ENCODE measurements at places on chromosomes 2 and 18.
A peak's percentile ranks its signal among the peaks of the same experiment; 100 is the strongest.

DNA sequence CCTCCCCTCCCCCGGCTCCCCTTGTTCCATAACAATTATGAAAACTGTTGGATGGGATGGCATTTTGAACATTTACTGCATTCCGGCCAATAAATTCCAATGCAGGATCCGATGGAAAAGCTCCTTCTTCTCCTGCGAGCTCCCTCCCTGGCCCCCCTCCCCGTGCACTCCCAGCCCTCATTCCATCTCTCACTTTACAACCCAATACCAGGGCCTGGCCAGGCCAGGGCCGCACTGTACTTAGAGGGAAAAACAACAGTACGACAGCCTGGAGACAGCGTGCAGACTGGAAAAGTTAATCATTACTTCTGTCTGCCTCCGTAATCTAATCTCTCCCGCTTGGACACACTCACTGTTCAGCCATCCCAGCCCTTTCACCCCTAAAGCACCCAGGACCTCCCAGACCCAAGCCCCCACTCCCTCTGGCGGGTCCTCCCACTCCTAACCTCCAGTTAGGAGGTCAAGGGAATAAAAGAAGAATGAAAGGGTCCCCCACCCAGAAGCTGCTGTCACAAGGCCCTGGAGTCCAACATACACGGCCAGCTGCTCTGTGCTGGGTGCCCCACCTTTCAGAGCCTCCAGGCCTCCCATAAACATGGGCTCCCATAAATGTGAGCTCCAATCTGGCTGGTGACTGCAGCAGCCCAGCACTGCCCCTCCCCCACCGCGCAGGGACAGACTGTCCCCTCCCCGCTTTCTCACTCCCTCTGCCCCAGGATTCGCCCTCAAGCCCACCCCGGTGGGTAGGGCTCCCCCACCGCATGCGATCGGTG, 20.6 kb downstream of the SMAD7 start:
- no peak for DNase-seq

GRCh38 chr2:227781841-227782240, 31.8 kb upstream of the CCL20 start:
- no peak for DNase-seq

- DNase-seq = no peak
Observed at GRCh38 chr18:62258093-62258492, 67.0 kb upstream of the TNFRSF11A start.

- DNase-seq = no peak
Observed at GRCh38 chr2:75133621-75134570, 65.4 kb downstream of the TACR1 start.

- DNase-seq = no peak
Observed at GRCh38 chr2:153487448-153487847, 8.9 kb upstream of the RPRM start.

- DNase-seq = no peak
Observed at GRCh38 chr2:71990826-71991225, 156.8 kb downstream of the CYP26B1 start.

DNA sequence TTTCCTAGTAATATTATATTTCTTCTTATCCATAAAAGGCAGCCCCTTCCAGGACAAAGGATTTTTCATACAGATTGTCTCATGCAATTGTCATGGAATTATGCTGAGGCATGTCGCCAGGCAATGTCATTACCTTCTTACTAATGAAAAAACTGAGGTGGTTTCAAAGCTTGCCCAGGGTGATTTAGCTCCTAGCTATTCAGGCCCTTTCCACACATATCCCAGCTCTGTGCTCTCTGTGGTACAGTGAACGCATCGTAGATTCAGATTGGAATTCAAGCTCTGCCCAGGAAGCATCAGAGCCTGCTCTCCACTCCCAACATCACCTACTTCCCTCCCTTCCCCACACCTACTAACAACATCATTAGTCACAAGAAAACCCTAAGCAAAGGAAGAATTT, 60.1 kb downstream of the ATP8B1 start:
- DNase-seq = no peak

GRCh38 chr2:23595601-23596251, 210.7 kb downstream of the KLHL29 start:
- no peak for DNase-seq

DNA sequence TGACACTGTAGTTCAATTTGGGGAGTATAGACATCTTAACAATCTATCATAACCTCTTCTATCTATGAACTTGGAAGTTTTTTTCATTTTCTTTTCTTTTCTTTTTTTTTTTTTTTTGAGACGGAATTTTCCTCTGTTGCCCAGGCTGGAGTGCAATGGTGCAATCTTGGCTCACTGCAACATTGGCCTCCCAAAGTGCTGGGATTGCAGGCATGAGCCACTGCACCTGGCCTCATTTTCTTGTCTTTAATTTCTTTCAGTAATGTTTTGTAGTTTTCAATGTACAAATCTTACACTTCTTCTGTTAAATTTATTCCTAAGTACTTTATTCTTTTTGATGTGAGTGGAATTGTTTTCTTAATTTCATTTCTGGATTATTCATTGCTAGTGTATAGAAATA, 14.6 kb downstream of the ASAP2 start:
- no peak for DNase-seq

GRCh38 chr2:30332791-30333453, 101.6 kb downstream of the LBH start:
- no peak for DNase-seq

GRCh38 chr2:221263573-221263972, 308.5 kb downstream of the EPHA4 start:
- no peak for DNase-seq

DNA sequence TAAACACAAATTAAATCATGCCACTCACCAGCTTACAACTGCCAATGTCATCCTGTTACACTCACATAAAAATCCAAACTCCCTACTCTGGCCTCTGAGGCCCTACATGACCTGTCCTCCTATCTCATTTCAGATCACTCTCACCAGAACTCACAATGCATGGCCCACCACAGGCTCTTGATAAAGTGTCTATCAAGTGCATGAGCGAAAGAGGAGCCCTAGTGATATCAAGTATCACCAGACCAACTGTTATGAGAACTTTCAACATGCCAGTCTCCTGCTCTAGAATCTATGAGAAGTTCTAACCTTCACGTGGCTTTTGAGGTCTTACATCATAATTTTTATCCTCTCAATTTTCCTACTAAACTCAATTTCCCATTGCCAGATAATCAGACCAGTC, 76.4 kb upstream of the CD226 start:
- DNase-seq = no peak

GRCh38 chr2:137964859-137965459, 686 bp downstream of the HNMT start:
- DNase-seq = no peak

GRCh38 chr18:36856815-36857214, 27.9 kb downstream of the KIAA1328 start:
- DNase-seq = no peak

DNA sequence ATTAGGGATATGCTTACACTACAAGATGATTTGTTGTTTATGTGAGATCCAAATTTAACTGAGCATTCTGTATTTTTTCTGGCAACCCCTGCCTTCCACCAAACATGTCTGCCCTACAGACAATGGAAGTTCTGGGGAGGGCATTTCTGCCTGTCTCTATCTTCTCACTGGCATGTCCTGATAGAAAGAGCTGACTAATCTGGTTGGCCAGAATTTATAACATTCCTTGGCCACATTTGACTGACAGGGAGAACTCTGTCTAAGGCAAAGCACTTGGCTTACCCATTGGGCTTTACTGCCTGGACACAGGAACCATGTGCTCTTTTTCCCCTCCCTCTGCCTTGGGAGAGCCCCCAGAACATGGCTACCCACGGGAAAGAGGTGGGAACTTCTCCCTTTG, 70.6 kb upstream of the TMEM178A start:
- DNase-seq = no peak

DNA sequence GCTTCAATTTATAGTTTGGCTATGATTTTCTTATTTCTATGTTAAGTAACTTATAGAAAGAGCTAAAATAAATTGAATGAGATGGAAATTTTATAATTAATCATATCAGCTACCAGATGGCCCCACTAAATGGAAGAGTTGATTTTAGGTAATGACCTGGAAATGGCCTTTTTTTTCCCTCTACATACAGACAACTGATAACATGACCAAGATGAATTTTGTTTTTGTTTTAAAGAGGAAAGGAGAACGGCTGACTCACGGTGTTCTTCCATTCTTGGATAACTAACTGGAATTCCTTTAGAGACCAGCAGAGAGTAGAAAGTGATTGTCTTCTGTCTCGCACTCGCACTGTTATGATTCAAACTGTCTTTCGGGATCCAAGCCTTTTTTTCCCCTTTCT, 91.0 kb downstream of the TMEM185B start:
- DNase-seq = no peak

DNA sequence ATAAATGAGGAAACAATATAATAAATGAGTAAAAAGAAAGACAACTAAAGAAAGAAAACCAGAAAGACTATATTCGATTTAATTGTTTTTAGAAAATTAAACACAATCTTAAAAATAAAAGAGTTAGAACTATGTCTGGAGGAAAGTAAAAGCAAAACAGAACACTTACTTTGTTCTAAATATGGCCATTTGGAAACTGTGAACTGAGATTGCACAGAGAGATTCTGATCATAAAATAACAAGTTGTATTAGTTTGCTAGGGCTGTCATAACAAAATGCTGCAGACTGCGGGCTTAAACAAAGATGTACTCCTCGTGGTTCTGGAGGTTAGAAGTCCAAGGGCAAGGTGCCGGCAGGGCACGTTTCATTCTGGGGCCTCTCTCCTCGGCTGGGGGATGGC, 128.1 kb upstream of the AQP4 start:
- no peak for DNase-seq

GRCh38 chr2:189580658-189581353, at the start of gene SLC40A1:
Gene SLC40A1, minus strand, starts transcription at chr2:189580786. Its CDS starts 326 bp downstream, at chr2:189580460.
- peak; percentile 82 for DNase-seq

- peak; percentile 38 for DNase-seq
Observed at GRCh38 chr2:63842149-63843061, 709 bp downstream of the UGP2 start.

DNA sequence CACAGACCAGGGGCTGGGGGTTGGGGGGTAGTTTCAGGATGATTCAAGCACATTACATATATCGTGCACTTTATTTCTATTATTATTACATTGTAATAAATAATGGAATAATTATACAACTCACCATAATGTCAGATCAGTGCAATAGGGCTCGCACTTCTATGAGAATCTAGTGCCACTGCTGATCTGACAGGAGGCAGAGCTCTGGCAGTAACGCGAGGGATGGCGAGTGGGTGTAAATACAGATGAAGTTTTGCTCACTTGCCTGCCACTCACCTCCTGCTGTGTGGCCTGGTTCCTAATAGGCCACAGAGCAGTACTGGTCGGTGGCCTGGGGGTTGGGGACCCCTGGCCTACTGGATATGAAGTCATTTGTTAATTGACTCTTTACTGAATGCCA, 190.5 kb downstream of the CLIP4 start:
- DNase-seq = no peak

DNA sequence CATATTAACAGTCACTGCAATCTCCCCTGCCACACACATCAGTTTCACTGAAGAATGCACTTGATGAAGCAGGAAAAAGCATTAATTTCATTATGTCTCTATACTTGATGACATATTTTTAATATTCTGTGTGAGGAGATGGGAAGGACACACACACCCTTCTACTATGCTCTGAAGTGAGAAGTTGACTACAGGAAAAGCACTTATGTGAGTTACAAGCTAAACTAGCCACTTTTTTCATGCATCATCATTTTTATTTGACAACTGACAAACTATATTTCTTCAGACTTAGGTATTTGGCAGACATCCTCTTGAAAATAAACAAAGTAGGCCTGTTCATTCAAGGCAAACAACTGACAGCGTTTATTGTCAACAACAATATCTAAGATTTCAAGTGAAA, 150.4 kb upstream of the ID2 start:
- DNase-seq = no peak

GRCh38 chr2:104109356-104109755, 744.6 kb upstream of the POU3F3 start:
- DNase-seq = no peak

GRCh38 chr2:112175333-112175732, 37.1 kb downstream of the FBLN7 start:
- no peak for DNase-seq

- DNase-seq = no peak
Observed at GRCh38 chr2:71702971-71703898, 249.9 kb downstream of the DYSF start.

GRCh38 chr2:237223201-237223861, 137.6 kb downstream of the COPS8 start:
- no peak for DNase-seq

- DNase-seq = no peak
Observed at GRCh38 chr18:61754039-61754583, 138.7 kb downstream of the RNF152 start.

DNA sequence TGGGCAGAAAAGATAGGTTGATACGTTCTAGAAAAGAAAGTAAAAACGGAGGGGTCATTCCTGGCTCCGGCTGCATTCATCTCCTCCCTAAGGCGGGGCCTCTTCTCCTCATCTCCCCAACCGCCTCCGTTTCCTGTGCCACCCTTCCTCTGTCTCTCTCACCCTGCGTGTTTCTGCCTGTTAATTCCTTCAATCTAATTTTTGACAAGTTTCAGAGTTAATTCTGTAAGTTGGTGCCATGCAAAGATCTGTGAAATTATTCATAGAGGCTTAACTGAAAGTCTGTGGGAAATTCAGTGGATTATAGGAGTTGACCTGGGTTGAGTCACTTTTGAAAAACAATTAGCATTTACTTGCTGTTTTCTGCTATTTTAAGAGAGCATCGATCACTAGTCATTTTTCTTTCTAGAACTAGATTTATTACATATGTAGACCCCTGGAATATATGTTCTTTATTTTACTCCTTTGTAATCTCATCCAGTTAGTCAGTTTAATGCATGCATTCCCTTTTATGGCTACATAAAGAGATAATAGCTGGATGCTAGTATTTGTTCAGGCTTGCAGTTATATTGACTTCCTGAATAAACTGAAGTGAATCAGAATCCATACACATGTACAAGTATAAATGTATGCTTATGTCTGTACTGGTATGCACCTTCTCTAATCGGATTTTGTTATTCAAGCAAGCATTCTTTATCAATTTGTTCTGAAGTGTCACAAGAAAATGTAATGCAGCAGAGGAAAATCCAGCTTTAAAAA, 91.1 kb downstream of the EML6 start:
- no peak for DNase-seq

DNA sequence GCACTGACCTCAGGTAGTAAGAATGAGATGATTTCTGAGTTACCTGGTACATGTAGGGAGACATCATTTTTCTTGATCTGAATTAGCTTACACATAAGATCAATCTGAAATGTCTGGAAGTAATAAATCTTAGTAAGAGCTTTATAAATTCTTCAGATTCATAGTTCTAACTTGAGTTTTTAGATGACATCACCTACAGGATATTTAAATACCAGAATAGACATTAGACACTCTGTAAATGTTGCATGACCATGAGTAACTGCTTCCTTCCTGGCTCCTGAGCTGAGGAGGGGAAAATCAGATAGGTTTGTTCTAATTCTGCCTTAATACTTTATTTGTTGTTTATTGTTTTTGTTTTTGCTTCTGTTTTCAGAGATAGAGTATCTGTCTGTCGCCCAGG, 181.8 kb downstream of the PHLPP1 start:
- DNase-seq = no peak

GRCh38 chr2:157181234-157181633, 76.3 kb upstream of the GALNT5 start:
- no peak for DNase-seq

GRCh38 chr2:121501031-121501430, 29.6 kb upstream of the RNU4ATAC start:
- no peak for DNase-seq

All from DND-41 (cell line).